GM12878 (cell line): ENCODE measurements at places on chromosomes 5 and 9.

DNA sequence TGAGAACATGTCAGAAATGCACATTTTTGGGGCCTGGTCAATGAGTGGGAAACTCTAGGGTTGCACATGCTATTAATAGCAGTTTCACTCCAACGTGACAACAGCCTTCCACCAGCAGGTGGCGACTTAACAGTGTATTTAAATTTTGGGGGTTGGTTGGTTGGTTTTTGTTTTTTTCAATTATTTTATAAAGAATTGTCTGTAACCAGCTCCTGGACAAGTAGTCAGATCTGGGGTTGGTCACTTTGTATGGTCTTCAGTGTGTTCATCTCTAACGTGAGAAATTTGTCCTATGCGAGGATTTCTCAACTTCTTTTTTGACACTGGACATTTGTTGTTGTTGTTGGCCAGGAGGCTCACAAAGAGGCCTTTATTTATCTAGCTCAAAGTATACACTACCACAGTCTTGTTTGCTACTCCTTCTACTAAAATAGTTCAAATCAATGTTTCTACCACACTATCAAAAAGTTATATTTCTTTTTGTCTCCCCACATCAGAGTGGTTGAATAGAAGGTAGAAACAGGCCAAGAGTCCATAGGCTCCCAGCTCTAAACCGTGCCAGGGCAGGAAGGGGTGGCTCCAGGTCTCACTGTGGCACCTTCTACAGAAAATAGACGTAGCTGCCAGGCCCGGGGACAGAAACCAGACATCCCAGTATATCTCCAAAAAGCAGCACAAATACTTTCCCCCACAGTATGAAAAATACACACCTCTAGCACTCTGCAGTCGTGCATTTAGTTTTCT lies 110.4 kb downstream of the TRPM6 start:
- peak; percentile 9 for DNase-seq

- no peak for DNase-seq
Observed at GRCh38 chr9:136339173-136339957, 12.0 kb downstream of the GPSM1 start.

DNA sequence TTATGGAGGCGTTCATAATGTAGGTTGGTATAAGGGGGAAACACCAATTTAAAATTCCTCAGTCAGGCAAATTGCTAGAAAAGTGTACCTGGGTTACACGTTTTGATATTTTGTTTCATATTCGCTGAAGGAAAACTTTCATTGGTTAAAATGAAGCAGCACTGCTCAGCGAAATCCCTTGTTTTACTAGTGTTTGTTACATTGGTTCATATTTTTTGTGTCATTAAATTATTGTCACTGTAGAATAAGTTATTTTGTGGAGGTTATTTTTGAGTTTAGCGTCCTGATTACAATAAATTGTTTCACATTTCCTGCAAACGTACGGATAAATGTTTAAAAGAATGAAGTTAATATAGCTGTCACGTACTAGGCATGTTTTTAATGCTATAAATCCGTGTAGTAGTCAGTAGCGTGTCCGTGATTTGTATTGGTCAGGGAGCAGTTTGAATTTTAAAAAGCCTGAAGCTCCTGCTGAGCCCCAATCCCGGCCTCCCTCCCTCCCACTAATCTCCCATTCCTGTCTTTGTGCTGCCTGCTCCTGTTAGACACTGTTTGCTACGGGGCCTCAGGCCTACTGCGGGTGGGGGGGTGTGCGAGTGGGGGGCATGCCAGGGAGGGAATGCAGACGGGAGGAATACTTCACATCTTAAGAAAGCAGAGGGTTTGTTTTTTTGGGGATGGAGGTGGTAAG lies 2.0 kb downstream of the NIPBL start:
- DNase-seq: no peak

GRCh38 chr5:180034564-180034963 lies 37.0 kb downstream of the RNF130 start:
- DNase-seq: no peak

DNA sequence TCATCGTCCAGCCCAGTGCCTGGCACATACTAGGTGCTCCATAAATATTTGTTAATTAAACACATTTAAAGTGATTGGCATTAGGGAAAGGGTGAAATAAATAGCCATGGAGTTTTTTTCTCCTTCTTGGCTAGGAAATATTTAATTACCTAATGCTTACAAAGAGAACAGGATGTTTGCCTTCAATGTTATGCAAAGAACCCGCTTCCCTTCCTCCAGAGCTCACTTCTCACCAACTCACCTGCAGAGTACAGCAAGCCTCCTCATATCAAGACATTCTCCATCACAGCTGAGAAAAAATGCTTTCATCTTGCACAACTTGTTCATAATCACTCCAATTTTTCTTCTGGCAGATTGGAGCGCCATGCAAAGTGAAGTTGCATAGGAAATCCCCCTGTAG lies 161.7 kb upstream of the STK32A start:
- DNase-seq: no peak

GRCh38 chr5:102855681-102856388 lies 100.7 kb downstream of the PAM start:
- no peak for DNase-seq

DNA sequence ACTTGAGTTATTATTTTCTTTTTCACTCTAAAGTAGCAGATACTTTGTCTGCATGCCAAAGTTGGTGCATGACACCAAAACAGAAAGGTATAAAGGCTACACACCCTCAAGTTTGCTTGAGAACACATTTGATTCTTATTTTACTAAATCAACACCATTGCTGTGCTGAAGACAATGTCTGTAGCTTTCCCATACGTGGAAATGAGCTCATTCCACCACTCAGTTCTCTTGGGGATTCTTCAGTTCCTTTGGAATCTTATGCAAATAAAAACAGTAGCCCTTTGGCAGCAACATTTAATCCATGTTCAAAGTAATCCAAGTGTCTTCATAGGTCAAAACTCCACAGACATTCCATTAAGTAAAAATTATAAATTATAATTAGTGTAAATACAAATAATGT lies 264.9 kb downstream of the TLE1 start:
- no peak for DNase-seq

DNA sequence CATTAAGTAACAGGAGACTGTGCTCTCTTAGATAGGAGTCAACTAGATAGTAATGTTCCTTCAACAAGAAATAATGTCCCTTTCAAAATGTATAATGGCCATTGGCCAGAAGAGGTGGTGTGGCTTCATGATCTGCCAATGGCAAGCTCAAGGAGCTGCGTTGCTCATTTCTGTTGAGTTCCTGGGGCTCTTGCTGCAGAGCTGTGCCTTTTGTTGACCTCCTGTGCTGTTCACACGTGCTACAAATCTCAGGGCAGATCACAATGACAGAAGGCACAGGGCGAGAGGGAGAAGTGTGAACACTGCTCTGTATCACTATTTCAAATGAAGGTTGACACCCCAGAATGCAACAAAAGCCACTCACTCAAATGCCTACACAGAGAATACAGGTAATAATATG lies 16.0 kb upstream of the TBC1D2 start:
- DNase-seq: no peak

DNA sequence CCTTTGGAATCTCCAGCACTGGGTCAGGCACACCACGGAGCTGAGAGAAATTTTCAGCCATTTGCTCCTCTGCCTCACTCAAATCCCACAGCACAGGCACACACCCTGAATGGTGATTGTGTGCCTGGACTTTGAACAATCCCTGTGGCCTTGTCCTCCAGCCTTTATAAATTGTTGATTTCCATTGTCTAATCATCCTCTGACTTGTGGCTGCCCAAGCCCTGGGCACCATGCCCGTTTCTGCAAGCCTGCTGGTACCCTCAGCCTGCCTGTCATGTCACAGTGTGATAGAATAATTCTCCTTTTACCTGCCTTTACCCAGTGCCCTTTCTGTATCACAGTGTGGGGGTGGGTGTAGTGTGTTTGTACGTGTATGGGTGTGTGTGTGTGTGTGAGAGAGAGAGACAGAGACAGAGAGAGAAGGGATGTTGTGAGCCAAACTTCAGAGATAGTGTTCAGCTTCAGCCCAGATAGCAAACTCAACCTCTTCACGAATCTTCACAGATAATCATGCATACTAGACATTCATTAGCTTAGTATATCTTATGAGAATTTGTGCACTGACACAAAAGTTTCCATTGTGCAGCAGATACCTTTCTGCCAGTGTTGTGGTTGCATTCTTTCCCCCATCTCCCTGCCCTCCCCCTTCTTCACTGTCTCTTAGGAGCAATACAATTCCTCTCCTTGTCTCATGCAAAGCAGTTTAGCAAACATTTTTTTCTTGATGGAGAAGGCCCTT lies 27.8 kb upstream of the SLC44A1 start:
- DNase-seq: no peak

- no peak for DNase-seq
Observed at GRCh38 chr5:173537228-173537627, 79.2 kb downstream of the BOD1 start.

GRCh38 chr5:93428868-93429267 lies 152.2 kb downstream of the NR2F1-AS1 start:
- no peak for DNase-seq

- DNase-seq: no peak
Observed at GRCh38 chr5:96936431-96937320, 796 bp downstream of the LNPEP start.

GRCh38 chr9:95103281-95103771 lies 214.2 kb downstream of the FANCC start:
- DNase-seq: no peak

DNA sequence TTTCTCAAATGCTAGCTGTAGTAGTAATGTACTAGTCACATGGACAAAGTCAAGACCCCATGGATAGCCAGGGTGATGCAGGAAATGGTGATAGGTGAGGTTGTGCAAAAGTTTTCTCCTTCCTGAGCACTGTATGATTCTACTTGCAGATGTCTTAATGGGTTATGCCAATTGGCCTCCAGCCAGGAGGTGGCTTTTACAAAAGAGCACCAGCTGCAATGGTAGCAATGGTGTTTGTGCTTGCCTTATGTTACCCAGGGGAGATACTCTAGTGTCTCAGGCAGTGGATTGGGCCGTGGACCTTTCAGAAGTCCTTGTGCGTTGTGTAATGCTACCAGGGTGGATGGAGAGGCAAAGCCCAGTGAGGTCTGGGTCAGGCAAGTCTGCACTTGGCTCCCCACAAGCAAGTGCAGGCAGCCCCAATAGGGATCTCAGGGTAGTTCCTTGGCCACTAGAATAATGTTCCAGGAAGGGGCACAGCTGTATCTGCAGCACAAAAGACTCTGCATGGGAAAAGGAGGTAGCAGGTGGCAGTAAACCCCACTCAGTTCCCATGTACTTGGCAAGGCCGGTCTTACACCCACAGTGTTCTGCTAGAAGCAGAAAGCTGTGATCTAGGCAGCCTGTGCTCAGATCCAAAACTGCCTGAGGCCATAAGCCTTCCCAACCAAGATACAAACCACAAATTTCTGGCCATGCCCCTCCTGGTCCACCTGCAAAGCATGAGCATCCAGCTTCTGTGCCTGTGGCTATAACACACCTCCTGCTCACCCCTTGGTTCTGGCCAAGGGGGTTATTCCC lies 46.4 kb upstream of the EDIL3 start:
- DNase-seq: no peak

DNA sequence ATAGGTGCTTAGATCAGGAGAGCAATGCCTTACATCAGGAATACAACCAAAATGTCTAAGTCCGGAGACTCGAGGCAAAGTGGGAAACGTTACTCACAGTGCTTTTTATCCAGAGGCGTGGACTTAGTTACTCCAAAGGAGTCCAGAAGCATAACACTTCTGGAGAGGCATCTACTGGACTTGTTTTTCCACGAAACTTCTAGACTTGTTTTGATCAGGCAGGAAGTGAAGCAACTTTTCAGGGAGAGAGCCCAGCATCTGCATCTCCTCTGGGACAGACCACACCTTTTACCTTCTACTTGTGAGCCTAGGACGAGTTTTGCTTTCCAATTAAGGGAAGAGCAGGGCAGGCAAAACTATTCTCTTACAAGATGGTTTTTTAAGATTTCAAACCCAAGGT lies 1.2 kb upstream of the TJP2 start:
- no peak for DNase-seq

- DNase-seq: no peak
Observed at GRCh38 chr9:134043531-134043988, 18.3 kb downstream of the BRD3OS start.

- DNase-seq: no peak
Observed at GRCh38 chr9:36136272-36136893, at the start of gene GLIPR2. TSS of gene GLIPR2 (plus strand) at chr9:36136733. CDS start at chr9:36136779, 46 bp downstream.

- no peak for DNase-seq
Observed at GRCh38 chr9:32468740-32469139, 57.3 kb downstream of the RIGI start.

DNA sequence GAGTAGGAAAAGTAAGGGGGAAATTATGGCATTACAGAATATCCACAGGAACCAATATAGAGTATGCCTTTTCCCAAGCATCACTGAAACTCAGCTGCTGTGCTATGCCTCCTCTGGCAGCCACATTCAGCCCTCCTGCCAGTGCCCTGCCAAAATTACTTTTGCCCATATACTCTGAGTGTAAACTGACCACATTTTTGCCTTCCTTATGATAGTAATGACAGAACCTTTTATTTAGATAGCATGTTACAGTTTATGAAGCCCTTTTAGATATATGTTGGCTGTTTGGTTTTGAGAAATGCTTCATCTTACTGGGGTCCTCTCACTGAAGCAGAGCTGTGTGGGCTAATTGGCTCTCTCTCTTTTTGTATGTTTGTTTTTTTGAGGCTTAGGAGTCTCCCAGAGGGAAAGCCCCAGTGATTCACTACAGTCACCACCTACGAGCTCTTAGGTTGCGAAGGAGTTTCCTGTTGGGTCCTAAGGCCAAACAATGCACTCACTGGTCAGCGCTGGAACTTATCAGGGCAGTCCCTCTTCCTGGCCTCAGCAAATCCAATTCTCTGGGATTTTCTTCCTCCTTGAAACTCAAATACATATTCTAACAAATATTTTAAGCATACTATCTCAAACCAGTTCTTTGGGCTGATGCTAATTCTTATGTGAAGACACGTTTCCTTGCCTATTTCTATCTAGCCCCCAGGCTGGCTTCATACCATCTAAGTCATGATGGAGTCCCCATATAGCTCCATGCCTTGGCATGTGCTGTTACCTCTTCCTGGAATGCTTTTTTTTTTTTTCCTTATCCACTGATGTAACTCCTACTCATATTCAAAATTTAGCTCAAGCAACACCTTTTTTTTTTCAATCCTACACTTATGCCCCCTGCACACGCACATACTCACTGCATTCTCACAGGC lies 3.7 kb downstream of the PHF24 start:
- DNase-seq: no peak

DNA sequence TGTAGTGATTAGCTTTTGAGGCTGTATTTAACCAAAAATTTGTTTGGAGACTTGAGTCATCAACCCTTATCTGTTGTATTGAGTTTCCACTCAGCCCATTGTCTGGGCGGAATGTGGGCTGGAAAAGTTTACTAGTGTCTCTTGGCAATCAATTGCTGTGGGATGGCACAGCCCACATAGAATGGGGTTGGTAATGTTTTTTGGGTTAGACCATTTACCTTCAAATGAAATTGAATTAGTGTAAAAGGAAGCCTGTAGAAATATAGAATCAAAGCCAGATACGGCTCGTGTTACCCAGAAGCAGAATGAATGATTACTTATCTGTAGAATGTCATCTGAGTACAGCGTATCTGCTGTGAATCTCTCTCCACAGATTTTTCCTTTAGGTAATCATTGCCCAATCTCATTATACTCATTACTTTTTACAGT lies 142.9 kb downstream of the AOPEP start:
- no peak for DNase-seq
